Astrocyte (in vitro differentiated cells and primary cell): ENCODE measurements at places on chromosomes 2 and 18. TPM values are rescaled to one million over a fixed set of nuclear protein-coding genes. Genes with fewer than 3 reads are reported as not detected.

Gene GPR75
- total RNA-seq: 4.0 and 5.0 TPM in 2 replicates

Gene POTEF
- total RNA-seq: 2.1 and 2.3 TPM in 2 replicates

Gene DNER
- total RNA-seq: 0.82 and 1.0 TPM in 2 replicates

Gene CCDC141
- 0.18 TPM in 1 of 2 replicates, not detected in the other for total RNA-seq

Gene FKBP7
- total RNA-seq: 45.1 and 58.5 TPM in 2 replicates
